ENCODE measurements at places on chromosomes 3 and 15.

GRCh38 chr3:67458408-67458807 lies 196.0 kb downstream of the SUCLG2 start:
- DNase-seq: peak; percentile 86

- DNase-seq: no peak
These were observed 32.4 kb downstream of the UMPS start for GRCh38 chr3:124762661-124763011.

- DNase-seq: no peak
These were observed 8.1 kb downstream of the ZXDC start for GRCh38 chr3:126467611-126467955.

DNA sequence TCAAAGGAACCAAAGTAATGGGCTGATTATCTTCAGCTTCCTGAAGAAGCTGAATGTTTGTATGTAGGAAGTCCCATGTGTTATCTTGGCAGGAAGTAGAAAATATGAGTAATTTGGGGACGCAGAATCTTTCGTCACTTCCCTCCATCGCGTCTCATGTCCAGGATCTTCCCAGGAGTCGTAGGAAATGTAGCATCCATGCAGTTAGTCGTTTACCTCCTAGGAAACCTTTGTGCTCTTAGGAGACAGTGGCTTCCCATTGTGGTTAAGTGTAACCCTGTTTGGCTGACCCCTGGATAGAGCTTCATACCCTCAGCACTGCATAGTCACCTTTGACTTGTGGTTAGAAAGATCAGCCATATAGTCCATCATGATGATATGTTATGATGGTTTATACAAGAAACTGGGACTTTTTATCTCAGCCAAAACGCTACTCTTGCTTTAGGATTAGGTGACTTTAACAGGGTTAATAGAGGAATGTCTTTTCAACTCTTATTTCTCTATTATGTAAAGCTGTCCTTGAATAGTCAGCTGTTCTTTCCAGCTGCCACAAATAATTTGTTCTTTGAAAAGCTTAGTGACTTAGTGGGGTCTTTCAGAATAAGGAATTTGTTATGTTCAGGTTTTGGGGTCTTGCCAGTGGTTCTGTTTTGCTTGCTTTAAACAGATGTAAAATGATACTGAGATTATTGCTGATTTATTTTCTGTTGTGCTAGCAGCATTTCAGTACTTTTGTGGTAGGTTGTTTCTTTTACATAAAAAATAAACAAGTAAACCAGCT lies 92.2 kb downstream of the KLHL25 start:
- peak; percentile 6 for DNase-seq

DNA sequence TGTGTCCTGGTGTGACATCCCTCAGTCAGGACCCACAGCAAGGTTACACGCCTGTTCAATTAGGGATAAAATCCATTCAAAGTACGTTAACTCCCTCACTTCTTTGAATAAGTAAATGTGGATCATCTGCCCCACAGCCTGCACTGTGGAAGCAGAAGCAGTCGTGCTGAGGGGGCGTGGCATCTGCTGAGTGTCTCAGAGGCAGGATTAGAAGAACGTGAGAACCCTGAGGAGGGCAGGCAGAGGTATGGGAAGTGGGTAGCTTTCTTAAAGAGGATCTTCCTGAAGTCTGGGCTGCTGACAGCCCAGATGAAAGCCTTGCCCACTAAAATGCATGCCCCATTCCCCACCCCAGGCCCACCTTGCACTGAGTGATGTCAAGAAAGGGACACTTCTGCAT lies 28.5 kb downstream of the CRABP1 start:
- DNase-seq: no peak

DNA sequence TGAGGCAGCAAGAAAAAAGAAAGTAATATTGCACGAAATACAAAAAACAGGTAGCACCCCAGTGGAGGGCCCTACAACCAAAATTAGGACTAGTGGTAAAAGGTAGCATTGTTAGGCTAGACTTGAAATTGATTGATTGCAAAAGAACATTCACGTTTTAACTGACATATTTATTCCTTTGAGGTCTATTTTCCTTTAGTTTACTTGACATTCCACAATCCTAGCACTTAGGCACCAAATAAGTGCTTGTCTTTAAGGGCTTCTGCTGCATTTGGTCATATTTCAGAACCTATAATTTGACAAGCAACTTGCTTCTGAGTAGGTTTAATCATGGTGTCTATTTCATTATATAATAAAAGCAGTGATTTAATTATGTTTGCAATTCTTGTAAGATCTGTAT lies 642.7 kb upstream of the AGTR1 start:
- DNase-seq: no peak

- no peak for DNase-seq
These were observed 59.3 kb upstream of the CFAP161 start for GRCh38 chr15:81074773-81075172.

- no peak for DNase-seq
These were observed 56.3 kb upstream of the CGNL1 start for GRCh38 chr15:57319919-57320560.

DNA sequence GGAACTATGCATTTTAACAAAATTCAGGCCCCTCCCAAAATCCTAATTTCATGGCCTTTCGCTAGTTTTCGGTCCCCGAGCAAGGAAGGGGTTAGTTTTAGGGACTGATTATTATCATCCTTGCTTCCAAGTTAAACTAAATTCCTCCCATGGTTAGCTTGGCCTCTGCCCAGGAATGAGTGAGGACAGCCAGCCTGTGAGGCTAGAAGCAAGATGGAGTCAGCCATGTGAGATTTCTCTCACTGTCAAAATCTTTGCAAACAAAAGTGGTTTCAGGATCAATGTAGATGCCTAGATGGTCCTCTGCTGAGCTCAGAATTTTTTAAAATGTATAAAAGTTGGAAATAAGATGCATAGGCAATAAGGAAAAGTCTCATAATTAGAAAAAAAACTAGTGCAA lies 208.9 kb downstream of the RSL24D1 start:
- DNase-seq: no peak

DNA sequence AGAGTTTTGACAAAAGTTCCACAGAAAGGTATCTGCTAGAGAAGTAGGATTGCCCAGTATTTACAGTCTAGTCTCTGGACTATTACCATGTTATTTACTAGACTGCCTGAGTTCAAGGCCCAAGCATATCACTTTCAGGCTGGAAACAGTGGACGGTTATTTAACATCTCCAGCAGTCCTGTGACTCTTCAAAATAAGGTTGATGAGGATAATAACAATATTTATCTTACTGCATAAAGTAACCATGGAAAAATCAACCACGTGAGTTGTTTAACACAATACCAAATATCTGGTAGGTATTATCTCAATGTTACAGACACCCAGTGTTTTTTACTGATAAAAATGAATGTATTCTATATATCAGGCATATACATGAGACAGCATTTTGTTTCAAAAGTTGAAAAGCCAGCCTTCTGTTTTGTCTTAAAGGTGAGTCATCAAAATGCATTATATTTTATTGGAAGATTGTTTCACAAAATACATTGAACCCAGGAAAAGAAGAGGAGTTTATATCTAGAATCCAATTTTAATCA lies 535.8 kb downstream of the TBL1XR1 start:
- DNase-seq: no peak

- no peak for DNase-seq
These were observed 38.8 kb upstream of the IQSEC1 start for GRCh38 chr3:13111873-13112520.

DNA sequence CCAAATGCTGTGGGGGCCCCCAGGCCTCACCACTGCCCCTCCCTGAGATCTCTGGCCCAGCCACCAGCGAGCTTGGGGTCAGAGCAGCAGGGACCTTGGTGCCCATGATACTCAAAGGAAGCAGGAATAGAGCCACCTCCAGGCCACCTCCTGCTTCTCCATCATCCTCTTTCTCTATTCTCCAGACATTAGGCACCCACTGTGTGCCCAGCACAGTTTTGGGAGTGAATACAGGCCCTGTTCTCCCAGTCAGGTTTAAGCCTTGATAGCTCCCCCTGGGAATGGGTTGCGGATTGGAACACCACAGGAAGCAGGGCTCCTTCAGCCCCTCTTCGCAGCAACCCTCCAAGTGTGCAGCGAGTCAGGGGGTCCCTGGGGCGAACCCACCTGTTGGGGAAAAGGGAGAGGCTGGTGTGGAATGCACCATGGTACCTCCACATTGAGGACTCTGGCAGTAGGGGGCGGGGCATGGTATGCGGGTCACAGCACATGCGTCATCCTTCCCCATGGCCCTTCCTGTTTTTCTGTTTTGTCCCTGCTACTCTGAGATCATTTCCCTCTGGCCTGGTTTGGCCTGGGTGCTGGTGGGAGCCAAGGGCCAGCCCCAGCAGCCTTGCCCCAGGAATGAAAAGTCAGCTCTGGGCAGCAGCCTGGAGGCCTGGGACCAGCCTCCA lies 14.2 kb upstream of the SEMA3B start:
- peak; percentile 78 for DNase-seq

- peak; percentile 20 for DNase-seq
These were observed 62.9 kb downstream of the UMPS start for GRCh38 chr3:124793054-124793739.

- peak; percentile 82 for DNase-seq
These were observed 14.7 kb downstream of the RHOV start for GRCh38 chr15:40859206-40859851.

- DNase-seq: no peak
These were observed 590.3 kb upstream of the SGO1 start for GRCh38 chr3:20776286-20776685.

GRCh38 chr3:130644628-130645253 lies 101.9 kb downstream of the PIK3R4 start:
- DNase-seq: no peak

DNA sequence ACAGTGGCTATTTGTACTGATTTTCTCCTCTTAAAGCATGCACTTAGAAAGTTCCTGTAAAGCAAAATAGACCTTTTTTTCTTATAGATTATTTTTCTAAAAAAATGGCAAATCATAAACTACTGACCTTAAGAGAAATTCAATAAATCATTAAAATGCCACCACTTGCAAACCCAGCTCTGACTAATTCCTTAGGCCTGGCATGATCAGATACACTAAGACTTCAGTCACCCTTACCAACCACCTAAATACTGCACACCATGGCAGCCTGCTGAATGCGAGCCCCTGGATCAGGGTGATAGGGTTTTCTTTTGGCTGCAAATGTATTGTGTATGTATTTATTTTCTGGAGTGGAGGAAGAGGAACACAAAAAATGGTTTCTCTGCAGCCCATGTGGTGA lies 370.6 kb upstream of the TBL1XR1 start:
- peak; percentile 4 for DNase-seq

DNA sequence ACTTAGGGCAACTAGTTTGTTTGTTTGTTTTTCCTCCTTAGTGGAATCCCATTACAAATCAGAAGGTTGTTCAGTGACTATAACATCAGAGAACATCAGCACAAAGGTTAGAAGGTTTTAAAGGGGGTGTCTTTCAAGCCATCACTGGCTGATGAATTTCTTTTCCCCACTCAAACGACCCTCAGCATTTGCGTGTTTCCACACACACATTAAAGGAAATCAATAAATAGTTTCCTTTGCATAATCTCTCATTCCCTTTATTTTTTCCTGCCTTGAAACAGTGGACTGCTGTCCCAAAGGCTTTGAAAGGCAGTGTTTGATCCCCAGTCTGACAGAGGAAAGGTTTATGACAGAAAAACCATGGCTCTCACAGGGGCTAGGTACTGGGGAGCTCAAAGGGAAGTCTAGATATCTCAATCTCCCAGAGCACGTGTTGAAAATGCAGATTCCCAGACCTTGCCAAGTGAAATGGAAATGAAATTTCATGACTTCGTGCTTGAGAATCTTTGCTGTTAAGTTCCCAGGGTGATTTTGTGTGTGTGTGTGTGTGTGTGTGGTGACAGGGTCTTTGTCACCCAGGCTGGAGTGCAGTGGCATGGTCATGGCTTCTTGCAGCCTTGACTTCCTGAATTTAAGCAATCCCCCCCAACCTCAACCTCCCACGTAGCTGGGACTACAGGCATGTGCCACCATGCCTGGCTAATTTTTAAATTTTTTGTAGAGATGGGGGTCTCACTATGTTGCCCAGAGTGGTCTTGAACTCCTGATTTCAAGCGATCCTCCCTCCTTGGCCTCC lies 2.2 kb upstream of the INTS14 start:
- no peak for DNase-seq

DNA sequence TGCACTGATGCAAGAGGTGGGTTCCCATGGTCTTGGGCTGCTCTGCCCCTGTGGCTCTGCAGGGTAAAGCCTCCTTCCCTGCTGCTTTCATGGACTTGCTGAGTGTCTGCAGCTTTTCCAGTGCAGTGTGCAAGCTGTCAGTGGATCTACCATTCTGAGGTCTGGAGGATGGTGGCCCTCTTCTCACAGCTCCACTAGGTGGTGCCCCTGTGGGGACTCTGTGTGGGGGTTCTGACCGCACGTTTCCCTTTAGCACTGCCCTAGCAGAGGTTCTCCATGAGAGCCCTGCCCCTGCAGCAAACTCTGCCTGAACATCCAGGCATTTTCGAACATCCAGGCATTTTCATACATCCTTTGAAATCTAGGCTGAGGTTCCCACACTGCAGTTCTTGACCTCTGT lies 329.8 kb upstream of the NAALADL2 start:
- no peak for DNase-seq

DNA sequence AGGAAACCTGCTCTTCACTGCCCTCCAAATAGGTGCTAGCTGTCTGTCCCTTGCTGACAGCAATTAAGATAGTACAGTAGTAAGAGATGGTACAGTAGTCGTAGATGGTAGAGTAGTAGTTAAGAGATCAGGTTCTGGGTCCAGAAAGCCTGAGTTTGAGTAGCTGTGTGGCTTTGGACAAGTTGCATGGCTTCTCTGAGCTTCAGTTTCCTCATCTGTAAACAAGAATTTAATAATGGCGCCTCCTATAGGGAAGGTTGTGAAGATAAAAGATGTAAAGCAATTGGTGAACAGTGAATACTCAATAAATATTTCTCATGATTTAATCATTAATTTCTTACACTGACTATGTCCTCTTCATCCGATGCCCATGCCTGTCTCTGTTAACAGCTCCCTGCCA lies 86.9 kb upstream of the BCL6 start:
- DNase-seq: no peak

DNA sequence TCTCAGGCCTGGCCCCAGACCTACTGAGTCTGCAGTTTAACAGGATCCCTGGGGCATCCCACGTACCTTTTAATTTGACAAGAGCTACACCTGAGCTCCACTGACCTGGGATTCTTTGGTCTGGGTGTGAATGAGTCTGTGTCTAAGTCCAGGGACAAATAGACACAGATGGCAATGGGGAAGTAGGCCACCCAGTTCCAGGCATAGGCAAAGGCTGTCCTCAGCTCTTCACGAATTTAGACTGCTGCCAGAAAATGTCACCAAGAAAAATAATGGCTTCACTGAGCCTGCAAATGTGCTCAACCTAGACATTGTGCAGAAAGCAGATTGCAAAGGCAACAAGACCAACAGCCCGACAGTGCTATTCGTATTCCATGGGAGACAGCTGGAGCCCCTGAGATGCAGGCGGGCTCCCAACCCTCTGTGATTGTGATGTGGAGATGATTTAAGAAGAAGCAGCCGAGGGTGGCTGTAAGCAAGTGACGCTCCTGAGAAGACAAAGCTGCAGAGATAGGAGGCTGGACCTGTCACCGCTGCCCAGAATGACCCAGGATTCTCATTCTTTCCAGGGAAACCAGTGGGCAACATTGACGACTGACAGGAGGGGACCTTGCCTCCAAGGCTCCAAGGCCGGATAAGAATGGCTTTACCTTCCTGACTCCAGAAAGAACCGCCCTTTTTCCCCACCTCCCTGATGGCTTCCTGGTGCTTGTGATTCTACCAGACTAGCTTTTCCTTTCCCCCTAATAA lies 39.8 kb upstream of the IREB2 start:
- DNase-seq: no peak

GRCh38 chr15:100295939-100296565 lies 45.7 kb downstream of the ADAMTS17 start:
- DNase-seq: no peak

All from ELR (cell line).